ENCODE measurements at places on chromosomes 12 and 14.

DNA sequence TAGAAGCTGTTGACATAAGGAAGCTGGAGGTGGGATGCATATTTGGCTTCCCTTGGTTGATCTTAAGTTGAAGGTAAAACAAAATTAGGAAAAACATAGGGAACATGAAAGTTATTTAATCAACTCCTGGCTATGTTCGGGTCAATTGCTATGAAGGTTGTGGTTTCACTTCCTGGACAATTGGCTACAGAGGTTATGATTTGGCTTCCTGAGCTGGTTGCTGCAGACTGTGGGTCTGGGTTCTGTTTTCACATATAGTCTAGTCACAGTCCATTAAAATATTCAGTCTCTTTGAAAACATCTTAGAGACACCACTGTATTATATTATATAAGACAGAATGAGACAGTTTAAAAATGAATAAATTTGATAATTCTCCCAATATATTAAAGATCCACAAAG lies 895.2 kb upstream of the USP15 start:
- no peak for DNase-seq

GRCh38 chr12:88325076-88325815 lies 183.1 kb downstream of the TMTC3 start:
- DNase-seq = no peak

- peak; percentile 35 for DNase-seq
Observed at GRCh38 chr12:2834581-2835491, at the start of gene NRIP2. Gene NRIP2 (minus strand): TSS chr12:2835035. CDS start chr12:2834983, 52 bp downstream.

- no peak for DNase-seq
Observed at GRCh38 chr14:54209511-54210250, 187.1 kb upstream of the CDKN3 start.

- DNase-seq = no peak
Observed at GRCh38 chr12:30257618-30258017, 438.1 kb downstream of the IPO8 start.

GRCh38 chr14:36818794-36819384 lies 157.2 kb downstream of the PAX9 start:
- DNase-seq = no peak

GRCh38 chr12:130719263-130719859 lies 3.3 kb upstream of the RIMBP2 start:
- DNase-seq = no peak
